ENCODE measurements at places on chromosomes 1 and 21.

- DNase-seq = no peak
Measured at GRCh38 chr1:44854970-44855369, 11.9 kb upstream of the PTCH2 start.

GRCh38 chr1:167339405-167339804, 118.7 kb downstream of the POU2F1 start:
- DNase-seq = no peak

- DNase-seq = no peak
Measured at GRCh38 chr1:46333300-46334029, 7.1 kb upstream of the NSUN4 start.

DNA sequence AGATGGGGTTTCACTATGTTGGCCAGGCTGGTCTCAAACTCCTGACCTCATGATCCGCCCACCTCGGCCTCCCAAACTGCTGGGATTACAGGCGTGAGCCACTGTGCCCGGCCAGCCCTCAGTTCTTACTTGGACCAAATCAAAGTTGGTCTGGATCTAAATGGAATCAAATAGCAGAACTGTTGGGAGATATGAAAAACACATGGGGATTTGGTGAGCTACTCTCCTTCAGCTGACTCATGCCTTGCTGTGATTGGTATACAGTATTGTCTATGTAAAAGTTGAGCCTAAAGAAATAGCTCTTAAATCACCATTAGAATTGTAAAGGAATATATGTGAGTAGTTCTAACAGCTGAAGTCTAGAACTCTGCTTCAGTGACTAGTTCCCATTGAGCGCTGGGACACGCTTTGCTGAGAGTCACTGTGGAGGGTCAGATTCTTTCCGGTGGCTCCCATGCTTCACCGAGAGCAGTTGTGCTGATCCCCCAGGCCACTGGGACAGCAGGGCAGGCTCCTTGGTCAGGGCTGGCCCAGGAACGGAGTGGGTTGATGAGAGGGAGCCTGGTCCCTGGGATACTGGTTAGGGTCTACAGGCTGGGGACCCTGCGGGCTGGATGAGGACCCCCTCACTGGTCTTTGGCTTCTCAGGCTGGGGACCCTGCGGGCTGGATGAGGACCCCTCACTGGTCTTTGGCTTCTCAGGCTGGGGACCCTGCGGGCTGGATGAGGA, 14.0 kb downstream of the PKNOX1 start:
- no peak for DNase-seq

- no peak for DNase-seq
Measured at GRCh38 chr1:206969090-206969489, 1.2 kb downstream of the FCAMR start.

DNA sequence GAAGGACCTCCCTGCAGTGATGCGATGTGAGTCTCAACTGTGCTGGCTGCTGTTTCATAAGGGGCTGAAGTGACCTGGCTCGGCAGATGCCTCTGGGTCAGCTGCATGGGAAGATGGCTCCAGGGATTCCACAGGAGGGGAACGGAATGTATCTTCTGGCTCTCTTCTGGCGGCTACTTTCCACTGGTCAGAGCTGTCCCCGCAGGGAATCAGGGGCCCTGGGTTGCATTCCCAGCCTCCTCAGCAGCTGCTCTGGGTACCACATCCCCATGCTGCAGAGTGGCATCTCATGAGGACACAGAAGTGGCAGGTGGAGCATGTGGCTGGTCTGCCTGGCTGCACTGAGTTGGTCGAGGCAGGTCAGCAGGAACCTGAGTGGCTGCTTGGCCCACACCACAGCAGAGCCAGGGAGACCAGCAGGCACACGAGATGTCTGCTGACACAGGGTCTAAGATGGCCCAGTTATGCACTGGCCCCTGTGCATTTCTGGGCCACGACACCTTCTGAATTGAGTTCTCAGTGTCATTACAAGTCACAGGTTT, 42.8 kb downstream of the POFUT2 start:
- no peak for DNase-seq

DNA sequence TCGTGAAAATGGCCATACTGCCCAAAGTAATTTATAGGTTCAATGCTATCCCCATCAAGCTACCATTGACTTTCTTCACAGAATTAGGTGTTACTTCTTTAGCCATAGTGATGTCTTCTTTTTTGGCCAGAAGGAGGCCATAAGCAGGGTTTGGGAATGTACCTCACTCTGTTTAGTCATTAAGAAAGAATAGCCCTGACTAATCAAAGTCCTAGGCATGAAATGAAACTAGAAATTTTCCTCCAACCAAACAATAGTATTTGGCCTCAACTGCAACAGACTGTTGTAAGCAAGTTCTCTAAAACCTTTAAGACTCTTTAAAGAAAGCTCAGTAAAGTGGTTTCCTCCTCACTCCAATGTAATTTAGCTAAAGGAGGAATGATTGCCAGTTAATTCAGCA, 163.9 kb downstream of the AKT3 start:
- DNase-seq = no peak

DNA sequence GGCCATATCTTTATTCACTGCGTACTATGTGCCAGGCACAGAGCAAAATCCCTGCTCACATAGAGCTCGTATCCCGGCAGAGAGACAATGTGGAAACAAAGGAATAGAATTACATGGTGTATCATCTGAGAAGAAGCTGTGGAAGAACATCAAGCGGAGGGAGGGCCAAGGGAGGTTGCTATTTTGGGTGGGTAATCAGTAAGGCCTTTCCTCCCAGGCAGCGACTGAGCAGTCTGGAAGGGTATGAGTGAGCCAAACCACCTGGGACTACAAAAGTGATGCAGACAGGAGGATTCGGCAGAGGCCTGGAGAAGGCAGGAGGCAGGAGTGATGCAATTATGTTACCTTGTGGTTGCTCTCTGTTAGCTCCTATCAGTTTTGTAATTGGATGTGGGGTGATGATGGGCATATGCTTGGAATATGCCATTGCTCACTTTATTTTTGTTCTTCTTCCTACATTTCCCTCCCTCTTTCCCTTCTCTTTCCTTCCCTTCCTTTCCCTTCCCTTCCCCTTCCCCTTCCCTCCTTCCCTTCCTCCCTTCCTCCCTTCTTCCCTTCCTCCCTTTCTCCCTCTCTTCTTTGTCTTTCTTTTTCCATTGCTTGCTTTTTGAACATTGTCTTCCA, 172.9 kb downstream of the DISC1 start:
- no peak for DNase-seq

- DNase-seq = no peak
Measured at GRCh38 chr1:40389871-40390560, 16.5 kb downstream of the SMAP2 start.

DNA sequence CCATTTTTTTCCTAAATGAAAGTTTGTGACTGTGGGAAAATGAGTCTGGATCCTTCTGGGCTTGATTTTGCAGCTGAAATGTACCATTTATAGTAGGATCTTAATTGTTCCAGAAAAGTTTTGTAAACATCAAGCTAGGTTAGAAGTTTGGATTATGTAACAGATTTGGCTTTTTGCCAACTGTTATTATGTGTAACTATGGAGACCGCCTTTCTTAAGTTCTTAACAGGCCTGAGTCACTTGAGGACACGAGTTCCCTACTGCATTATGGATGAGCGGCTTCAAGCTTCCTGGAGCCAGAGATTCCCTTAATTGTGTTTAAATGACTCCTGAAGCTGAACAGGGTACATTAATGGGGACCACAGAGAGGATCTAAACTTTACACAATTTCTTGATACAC, 22.2 kb downstream of the SLC25A33 start:
- DNase-seq = peak; percentile 29

DNA sequence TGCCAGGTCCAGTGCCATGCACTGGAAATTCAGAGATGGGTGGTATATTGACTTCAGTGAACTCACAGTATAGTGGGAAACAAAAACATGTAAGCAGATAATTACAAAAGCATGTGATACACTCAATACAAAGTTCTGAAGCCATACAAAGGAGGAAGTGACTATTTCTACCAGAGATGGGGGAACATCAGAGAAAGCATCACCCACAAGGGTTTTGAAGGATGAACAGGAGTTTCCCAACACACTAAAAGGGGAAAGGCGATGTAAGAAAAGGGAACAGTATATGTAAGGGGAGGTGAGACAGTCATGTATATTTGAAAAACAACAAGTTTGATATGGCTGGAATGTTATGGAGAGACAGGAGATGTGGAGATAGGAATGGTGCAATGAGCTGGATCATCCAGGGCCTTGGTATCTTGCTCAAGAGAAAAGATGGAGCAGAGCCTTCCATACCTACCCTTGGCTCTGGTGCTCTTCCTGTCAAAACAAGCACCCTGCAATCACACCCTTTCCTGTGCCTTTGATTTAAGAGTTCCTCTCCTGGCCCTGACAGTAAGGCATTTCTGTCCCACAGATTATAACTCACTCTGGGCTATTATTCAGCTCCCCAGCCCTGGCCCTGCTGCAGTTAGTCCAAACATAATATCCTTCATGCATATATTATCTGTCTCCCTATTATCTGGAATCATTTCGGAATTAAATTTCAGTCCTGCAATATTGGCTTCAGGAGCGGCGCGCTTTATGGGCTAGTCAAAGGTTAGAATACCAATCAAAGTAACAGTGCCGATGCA, 60.5 kb downstream of the DMAP1 start:
- no peak for DNase-seq

DNA sequence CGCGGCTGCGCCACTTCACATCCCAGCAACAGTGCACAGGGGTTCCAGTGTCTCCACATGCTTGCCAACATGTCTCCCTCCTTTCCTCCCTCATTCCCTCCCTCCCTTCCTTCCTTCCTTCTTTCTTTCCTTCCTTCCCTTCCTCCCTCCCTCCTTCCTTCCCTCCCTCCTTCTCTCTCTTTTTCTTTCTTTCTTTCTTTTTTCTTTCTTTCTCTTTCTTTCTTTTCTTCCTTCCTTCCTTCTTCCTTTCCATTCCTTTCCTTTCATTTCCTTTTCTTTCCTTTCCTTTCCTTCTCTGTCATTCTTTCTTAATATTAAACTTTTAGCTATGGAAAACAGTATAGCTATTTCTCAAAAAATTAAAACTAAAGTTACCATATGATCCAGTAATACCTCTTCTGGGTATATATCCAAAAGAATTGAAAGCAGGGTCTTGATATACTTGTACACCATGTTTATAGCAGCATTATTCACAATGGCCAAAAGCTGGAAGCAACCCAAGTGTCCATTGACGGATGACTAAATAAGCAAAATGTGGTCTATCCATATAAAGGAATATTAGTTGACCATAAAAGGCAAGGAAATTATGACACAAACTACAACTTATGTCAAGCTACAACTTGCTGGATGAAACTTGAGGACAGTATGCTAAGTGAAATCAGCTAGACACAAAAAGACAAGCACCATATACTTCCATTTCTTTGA, 55.0 kb upstream of the TLR5 start:
- no peak for DNase-seq

DNA sequence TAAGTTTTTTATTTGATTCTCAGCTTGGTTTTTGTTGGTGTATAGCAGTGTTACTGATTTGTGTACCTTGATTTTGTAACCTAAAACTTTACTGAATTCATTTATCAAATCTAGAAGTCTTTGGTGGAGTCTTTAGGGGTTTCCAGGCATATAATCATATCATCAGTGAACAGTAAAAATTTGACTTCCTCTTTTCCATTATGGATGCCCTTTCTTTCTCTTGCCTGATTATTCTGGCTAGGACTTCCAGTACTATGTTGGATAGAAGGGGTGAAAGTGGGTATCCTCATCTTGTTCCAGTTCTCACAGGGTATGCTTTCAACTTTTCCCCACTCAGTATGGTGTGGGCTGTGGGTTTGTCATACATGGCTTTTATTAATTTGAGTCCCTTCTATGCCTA, 23.6 kb upstream of the MAB21L3 start:
- DNase-seq = no peak

DNA sequence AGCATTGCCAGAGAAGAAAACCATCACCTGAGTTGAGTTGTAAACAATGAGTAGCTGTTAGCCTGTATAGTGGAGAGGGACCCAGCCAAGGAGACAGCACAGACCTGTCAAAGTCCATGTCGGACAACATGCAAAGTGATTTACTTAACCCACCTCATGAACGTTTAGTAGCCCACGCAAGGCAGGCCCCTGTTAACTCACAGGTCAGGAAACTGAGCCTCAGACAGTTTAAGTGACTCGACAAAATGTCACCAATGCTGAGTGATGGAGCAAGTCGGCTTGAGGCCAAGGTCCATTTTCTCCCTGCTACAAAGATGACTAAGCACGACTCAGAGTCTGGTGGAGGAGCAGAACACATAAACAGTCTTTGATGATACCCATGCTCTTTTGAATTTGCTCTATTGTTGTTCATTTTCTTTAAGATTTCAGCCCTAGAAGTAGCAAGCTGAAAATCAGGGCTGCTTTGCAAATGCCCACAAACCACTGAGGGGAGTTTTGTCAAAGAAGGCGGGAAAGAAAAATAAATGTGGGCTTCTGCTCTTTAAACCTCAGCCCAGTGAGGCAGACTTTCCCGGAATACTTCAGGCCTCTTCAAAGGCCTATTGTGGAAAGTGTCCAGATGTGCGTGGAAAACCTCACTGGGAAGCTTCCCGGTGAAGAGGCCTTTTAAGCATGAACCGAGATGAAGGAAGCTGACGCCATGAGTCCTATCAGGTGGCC, 83.8 kb upstream of the HOOK1 start:
- no peak for DNase-seq

- no peak for DNase-seq
Measured at GRCh38 chr1:37509181-37509580, 5.4 kb downstream of the MEAF6 start.

DNA sequence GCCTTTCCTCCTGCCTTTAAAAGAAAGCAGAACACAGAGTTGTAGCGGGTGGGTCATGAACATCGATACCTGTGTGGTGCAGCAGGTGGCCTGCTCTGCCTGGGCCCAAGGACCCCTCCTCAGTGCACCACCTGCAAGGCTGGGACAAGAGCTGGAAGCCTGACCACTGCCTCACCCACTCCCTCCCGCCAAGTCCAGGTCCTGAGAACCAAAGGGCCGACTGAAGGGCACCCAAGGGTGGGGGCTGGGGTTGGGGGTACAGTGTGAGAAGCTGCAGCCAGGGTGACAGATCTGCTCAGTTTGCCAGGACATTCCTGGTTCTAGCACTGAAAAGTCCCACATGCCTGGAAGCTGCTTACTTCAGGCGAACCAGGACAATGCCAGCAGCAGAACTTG, 36.1 kb downstream of the NTPCR start:
- DNase-seq = no peak

DNA sequence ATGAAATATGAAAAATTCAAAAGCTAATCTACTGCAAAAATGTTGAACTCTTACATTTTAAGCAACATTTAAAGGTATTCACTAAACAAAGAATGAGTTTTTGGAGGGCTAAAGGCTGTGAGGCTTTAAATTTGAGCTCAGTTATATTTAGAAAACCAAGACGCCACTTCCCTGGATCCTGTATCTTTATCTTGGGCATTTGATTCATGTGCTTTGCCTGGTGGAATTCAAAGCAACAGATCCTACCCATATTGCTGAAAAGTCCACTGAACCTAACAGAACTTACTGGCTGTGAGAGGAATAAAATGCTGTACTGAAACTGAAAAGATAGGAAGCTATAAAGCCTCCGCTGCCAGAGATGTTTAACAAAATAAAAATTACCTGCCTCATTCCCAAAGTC, 14.3 kb downstream of the FOXJ3 start:
- no peak for DNase-seq
